ENCODE measurements at places on chromosomes 1 and 21.

GRCh38 chr1:7526196-7526866, 244.8 kb upstream of the VAMP3 start:
- DNase-seq, result no peak

DNA sequence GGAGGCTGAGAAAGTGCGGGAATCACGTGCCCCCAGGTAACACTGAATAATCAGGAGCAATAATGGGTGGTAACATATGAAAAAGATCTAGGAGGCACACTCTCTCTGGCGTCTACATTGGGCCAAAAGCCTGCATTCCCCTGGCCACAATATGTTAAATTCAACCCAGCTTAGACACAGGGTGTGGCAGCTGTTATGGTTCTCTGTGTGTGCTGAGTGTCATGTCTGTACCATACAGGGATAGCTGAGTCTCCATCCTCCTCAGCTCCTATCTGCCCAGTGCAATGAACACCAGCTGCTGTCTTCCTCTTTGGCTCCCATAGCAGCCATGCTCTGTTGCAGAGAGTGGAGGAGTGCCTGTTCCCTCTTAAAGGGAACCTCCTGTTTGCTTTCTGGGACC, 14.3 kb downstream of the S100A11 start:
- DNase-seq, result no peak

DNA sequence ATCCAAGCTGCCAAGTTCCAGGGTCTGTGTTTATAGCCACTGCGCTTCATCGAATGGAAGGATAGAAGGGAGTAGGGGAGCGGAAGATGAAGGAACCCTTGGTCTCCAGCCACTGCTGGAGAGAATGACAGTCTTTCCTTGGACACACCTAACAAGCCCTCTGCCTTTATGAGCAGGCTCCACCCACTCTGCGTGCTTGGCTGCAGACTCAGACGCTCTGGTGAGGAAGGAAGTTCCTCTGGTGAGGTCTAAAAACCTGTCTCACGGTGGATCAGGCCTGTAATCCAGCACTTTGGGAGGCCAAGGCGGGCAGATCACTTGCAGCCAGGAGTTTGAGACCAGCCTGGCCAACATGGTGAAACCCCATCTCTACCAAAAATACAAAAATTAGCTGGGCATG, 55.4 kb downstream of the MATN1 start:
- no peak for DNase-seq

- DNase-seq, result peak; percentile 41
Measured at GRCh38 chr1:101357444-101357986, 120.7 kb downstream of the S1PR1 start.
